Anterior cingulate cortex (tissue), 58 donors: ENCODE measurements at places on chromosomes 7 and 10.

DNA sequence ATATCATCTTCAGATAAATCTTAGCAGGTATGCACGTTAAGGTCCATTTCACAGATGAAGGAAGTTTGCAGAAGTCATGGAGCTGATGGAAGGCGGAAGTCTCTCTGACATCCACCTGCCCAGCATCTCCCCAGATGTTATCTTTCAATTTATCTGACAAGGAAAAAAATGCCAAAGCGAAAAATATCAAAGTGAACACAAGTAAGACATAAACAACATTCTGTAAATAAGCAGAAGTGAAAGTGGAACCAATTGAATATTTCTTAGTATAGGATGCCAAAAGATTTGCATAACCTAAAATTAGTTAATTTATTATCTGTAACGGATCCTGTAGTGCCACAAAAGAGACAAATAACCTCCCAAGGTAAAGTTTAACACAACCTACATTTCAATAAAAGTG, 73.6 kb upstream of the NEBL start:
- DNase-seq, result no peak

DNA sequence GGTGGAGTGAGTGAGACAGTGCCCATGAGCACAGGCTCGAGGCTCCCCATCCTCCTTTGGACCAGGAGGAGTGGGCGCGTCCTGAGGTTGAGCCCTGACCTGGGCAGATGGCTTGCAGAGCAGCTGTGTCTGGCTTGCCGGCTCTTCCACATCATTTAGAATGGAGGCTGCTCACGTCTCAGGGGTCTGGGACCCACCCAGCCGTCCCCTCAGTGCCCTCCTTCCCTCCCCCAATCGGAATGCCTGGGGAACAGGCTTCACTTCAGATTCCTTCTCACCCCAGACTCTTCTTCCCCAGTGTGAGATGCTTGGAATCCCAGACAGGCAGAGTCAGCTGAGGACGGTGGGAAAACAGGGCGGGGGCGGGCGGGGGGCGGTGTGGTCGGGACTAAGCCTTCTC, 968.6 kb upstream of the ZNF722 start:
- DNase-seq, result no peak

- no peak for DNase-seq
Measured at GRCh38 chr7:24462984-24463383, 110.3 kb upstream of the PALS2 start.

DNA sequence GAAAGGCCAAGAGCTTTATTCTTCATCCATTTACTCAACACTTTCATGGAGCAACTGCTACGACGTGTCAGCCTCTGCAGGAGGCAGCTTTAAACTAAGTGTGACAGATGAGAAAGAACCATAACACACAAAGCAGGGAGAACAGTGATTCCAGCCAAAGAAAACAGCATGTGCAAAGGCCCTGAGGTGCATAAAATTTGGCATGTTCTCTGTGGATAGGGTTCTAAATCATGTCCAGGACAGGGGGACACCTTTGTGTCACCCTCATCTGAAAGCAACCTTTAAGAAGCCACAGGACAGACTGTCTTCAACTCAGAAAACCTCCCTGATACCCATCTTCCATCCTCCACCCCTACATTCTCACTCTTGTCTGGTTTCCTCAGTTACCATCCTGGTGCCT, 116.6 kb downstream of the KCNMA1 start:
- DNase-seq, result no peak

- peak; percentile 56 for DNase-seq
Measured at GRCh38 chr10:14571866-14572507, 202.7 kb downstream of the FAM107B start.

GRCh38 chr7:70458745-70459144, 673.2 kb upstream of the GALNT17 start:
- no peak for DNase-seq

DNA sequence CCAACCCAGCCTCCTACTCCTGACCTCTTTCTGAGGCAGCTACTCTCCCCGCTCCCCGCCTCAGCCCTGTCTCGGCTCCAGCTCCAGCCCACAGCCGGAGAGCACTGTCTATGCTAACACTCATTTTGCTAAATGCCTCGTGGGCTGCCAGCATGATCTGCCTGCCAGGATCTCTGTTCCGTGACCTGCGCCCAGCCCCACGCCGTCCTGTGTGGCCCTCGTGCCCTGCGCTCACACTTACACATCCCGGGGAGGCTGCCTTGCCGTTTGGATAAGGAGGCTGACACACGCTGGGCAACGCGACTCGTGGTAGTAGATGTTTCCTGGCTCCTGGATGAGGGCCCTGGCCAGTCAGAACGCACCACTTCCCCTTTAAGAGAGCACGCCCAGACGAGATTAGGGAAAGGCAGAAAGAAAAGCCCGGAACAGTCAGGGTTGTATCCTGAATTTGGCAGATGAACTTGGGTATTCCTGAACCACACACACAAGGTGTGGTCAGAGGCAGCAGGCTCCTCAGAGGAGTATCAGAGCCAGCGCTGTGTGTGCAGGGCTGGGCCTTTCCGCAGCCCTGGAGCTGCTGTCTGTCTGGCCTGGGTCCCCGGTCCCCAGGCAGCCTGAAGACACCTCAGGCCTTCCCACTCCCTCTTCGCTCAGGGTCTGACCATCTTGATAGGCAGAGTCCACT, 97.7 kb upstream of the EFCAB10 start:
- peak; percentile 8 for DNase-seq

DNA sequence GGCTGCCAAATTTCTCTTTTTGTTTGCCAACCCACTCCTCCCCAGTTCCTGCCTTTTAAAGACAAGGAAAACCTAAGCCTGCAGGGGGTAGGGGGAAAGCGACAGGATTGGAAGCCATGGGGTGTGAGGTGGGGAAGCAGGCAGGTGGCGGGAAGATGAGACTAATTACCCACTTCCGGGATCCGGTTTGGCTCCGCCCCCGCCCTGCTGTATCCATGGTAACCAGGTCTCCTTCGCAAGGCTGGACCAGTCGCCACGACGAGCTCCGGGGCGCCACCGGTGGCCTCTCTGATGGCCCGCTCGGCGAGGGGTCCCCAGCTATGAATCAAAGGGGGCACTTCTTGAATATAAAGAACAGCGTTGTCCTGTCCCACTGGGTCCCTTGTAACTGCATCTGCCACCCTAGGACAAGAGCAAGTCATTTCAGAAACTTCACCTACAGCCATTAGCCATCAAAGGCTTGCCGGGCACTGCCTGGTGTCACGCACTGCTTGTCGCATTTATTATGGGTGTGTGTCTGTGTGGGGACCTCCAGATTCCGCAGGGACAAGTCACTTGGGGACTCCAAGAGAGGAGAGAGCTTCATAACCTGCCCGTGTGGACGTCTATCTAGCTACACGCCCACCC, 55.4 kb upstream of the LMTK2 start:
- DNase-seq, result no peak

DNA sequence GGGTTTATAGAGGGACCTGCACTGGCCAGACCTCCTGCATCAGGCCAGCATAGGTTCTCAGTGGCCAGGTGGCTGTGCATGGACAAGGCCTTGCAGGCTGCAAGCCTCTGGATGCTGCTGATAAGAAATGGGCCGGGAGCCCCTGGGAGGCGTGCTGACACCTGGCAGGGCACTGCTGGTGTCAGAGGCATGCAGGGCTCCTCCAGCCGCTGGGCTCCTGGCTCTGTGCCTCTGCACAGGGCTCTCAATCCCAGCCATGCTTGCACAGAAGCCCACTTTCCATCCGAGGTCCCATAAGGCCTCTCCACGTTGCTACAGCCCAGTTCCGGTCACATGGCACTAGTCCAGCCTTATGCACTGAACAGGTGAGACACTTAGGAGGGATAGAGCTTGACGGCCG, 27.3 kb downstream of the ANTXRL start:
- DNase-seq, result no peak

GRCh38 chr7:36367561-36368077, 22.0 kb upstream of the ANLN start:
- DNase-seq, result no peak

GRCh38 chr10:3406556-3406955, 234.0 kb upstream of the PITRM1 start:
- DNase-seq, result no peak

DNA sequence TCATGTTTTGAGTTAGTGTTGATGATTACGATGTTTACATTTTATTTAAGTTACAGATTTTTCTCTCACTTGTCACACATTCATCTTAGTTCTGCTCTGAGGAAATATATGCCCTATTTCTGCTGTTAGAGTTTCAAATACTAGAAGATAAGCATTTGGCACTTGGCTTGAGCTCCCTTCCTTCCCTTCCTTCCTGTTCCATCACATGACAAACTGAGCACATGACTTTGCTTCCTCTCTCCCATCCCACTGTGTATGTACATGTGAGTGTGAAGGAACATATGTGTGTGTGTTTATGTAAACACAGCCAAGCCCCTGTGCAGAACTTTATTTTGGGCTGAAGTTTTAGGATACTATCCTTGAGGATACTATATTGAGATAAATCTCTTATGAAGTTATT, 795.9 kb upstream of the IGFBP3 start:
- DNase-seq, result no peak

- DNase-seq, result no peak
Measured at GRCh38 chr10:34106356-34106885, 708.7 kb downstream of the PARD3 start.

- no peak for DNase-seq
Measured at GRCh38 chr10:105837951-105838350, 1196.9 kb downstream of the SORCS3 start.

DNA sequence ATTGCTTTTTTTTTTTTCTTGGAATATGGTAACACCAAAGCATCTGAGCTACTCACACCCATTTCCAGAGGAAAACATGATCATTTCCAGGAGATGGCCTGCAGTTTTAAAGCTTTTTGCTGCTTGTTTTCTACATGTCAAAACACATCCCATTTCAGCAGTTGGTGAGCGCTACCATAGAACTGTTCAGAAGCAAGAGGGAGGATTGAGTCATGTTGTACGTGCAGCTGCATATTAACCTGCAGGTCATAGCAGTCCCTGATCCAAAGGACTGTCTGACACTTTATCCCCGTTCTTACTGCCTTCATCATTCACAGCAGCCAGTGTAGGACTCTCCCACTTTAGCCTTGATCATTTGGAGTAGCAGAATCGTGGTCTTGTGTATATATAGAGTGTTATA, 124.6 kb downstream of the AUTS2 start:
- no peak for DNase-seq

- peak; percentile 35 for DNase-seq
Measured at GRCh38 chr7:30800785-30801252, 29.6 kb downstream of the MINDY4 start.

DNA sequence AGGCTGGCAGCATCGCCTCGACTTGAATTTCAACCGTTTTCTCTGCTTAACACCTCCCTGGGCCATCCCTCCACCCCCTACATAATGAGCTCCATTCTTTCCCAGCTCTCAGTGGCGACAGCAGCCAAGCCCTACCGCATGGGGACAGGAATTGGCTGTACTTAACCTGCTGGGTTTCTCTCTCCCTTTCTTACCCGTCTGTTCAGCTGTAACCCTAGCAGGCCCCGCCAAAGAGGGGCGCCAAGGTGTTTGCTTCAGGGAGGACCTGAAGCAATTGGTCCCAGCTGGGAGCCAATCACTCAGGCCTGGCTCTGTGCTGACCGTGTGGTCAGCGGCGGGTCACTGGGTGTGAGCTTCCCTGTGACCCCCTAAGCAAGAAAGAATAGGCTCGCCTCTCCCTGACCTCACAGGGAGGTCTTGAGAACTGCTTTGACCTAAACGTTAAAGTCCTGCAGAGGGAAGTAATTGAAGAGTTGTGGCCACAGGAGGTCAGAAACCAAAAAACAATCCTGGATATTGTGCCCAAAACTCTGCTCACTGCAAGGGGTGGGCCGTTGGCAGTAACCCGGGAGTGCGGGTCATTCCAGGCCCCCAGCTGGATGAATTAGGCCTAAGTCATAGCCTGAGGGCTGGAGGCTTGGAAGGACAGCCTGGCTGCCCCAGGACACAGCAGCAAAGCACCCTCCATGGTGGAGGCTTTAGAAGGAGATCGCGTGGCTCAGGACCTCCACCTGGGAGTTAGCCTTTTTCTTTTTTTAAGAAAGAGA, 114.6 kb downstream of the ITIH5 start:
- DNase-seq, result peak; percentile 11

GRCh38 chr7:153432063-153432462, 620.1 kb upstream of the DPP6 start:
- DNase-seq, result no peak

DNA sequence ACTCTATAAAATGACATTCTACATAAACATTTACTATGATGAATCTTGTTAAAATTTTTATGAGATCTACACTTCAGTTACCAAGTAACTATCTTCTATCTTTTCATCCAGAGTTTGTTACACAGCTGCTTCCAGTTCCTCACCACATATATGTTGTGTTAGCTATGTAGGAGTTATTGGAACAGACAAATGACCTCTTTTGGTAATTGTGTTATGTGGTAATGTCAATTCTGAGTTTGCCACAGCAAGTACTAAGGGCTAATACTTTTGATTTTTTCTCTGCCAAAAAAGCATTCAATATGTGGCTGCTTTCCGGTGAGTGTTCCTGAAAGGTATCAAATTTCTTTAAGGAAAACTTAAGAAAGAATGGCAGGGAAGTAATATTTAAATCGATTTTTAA, 573.9 kb upstream of the PCDH15 start:
- no peak for DNase-seq

- no peak for DNase-seq
Measured at GRCh38 chr7:26592011-26592410, 272.4 kb downstream of the SKAP2 start.

DNA sequence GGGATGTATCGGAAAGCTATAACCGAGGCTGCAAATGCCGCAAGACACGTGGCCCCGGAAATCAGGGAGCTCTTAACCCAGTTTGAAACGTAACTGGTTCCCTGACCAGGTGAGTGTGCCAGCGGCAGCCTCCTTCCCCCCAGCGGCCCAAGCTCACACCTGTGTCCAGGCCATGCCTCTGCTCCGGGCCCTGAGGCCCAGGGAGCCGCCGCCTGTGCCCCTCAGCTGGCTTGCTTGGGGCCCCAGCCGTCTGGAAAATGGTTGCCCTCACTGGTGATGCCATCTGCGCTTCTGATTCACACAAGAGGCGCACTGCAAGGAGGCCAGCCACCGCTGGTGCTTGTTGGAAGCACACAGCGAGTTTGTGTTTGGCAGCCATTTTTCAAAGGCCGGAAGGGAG, 9.2 kb downstream of the PWWP2B start:
- no peak for DNase-seq

GRCh38 chr7:76165106-76165972, 36.4 kb upstream of the SRRM3 start:
- DNase-seq, result no peak

GRCh38 chr10:31669357-31669756, 259.3 kb downstream of the ARHGAP12 start:
- DNase-seq, result peak; percentile 6

DNA sequence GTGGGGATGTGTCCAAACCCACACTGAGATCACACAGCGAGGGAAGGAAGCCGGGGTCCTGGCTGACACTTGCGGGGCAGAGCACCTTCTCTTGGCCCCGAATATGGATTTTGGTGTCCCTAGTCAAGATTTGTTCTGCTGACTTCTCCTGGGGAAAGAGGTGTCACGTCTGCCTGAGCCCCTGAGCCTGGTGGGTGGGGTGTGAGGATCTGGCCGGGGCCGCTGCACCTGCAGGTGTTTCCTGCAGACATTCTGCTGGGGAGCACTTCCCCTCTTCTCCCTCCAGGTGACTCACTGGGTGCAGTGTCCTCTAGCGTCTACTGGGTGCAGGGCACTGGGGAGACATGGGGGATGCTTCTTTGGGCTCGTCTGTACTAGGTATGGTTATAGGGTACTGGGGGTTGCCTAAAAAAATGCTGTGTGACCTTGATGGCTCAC, 99.2 kb downstream of the GRK5 start:
- DNase-seq, result no peak

GRCh38 chr10:126350216-126350992, 37.9 kb downstream of the ADAM12 start:
- peak; percentile 36 for DNase-seq

- DNase-seq, result no peak
Measured at GRCh38 chr10:29736366-29737073, 101.7 kb upstream of the SVIL start.
